ENCODE measurements at places on chromosomes 11 and 22.

GRCh38 chr22:47452184-47452583 is 689.7 kb downstream of the TBC1D22A start:
- DNase-seq, result no peak

DNA sequence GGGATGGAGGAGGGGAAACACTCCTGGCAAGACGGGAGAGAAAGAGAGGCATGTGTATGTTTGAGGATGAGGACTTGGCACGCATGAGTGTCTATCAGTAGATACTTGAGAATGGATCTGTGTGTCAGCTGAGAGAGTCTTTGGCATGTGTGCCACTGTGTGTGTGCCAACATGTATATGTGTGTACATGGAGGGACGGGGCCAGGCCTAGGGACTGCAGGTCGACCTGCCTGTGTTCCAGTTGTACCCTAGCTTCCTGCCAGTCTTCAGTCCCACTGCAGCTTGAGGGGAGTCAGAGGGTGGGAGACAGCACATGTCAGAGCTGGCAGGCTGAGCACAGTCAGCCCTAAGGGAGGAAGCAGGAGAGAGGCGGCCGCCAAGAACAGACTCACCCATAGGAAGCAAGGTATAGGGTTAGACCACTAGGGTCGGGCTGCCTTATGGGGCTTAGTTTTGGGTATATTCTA is 5.6 kb downstream of the CLCF1 start:
- DNase-seq, result no peak

GRCh38 chr22:41410311-41410751 is 28.6 kb downstream of the TEF start:
- DNase-seq, result peak; percentile 65

DNA sequence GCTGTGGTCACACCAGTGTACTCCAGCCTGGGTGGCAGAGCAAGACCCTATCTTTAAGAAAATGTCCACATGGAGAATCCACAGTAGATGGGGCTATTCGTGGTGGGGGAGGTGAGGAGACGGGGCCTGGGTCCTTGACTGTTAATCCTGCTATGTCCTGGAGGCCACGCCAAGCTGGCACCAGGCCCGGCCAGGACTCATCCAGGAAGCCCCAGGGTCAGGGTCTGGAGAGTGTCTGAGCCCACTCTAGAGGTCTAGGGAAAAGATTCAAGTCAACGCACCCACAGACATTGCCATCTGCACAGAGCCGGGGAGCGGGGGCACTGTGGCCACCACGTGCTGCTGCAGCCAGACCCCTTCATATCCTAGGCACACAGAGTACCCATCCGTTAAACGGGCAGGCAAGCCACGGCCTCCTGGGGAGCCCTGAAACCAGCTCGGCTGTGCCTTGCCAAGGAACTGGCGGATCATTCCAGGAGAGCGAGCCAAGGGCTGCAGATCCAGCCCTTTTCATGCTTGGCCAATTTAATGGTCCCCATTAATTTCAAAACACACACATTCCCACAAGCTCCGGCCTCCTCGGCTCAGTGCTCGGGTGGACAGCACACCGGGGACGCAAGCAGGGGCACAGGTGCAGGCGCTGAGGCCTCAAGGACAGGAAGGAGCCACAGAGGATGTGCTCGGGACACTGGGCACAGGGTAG is 24.7 kb downstream of the MACROD1 start:
- no peak for DNase-seq

- DNase-seq, result no peak
Measured at GRCh38 chr11:46588131-46588530, 5.7 kb downstream of the AMBRA1 start.

GRCh38 chr11:6405052-6405667 is 13.7 kb downstream of the APBB1 start:
- DNase-seq, result no peak

- no peak for DNase-seq
Measured at GRCh38 chr11:75966537-75967287, 151.7 kb downstream of the UVRAG start.

DNA sequence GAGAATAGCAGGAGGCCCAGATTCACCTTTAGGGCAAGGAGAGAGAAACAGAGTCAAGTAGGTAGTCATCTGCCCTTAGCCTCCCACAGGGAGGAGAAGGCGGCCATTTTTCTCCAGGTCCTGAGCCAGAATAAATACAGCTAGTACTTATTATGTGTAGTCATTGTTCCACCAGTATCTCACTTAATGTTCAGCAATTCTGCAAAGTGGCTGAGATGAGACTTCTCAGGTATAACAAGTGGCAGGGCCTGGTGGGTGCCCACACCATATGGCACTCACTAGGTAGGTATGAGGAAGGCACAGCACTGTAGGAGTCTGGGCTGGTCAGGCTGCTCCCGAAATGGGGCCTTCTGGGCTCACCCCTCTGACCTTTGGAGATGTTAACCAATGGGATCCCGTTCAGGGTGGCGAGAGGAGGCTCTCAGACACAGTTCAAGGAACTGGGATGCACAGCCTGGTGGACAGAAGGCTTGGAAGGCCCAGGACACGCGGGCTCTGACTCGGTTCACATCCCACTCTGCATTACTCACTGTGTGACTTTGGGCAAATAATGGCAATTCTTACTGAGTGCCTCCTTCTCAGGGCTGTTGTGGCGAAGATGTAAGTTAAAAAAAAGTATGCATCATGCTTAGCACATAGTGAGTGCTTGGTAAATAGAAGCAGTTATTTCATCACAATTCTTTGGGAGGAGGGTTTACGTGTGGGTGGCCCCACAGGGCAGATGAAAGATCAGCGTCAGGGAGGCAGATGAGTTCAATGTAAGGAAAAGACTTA is 25.1 kb downstream of the RTN4RL2 start:
- no peak for DNase-seq

GRCh38 chr11:117005758-117006157 is 92.5 kb downstream of the SIK3 start:
- DNase-seq, result no peak

DNA sequence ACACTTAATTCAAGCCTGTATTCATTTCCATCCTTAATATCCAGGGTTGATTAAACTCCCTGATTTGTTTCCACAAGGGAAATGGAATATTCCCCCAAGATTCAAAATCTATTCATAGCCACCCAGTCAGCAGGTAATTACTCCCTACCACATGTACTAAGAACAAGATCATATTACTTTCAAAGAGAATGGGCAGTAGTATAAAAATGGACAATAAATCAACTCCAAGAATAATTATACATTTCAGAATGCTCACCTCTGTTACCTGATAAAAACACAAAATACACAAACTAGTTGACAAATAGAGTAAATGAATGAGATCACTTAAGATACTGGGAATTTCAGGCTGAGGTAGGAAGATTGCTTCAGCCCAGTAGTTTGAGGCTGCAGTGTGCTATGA is 8.5 kb upstream of the FEZ1 start:
- no peak for DNase-seq

DNA sequence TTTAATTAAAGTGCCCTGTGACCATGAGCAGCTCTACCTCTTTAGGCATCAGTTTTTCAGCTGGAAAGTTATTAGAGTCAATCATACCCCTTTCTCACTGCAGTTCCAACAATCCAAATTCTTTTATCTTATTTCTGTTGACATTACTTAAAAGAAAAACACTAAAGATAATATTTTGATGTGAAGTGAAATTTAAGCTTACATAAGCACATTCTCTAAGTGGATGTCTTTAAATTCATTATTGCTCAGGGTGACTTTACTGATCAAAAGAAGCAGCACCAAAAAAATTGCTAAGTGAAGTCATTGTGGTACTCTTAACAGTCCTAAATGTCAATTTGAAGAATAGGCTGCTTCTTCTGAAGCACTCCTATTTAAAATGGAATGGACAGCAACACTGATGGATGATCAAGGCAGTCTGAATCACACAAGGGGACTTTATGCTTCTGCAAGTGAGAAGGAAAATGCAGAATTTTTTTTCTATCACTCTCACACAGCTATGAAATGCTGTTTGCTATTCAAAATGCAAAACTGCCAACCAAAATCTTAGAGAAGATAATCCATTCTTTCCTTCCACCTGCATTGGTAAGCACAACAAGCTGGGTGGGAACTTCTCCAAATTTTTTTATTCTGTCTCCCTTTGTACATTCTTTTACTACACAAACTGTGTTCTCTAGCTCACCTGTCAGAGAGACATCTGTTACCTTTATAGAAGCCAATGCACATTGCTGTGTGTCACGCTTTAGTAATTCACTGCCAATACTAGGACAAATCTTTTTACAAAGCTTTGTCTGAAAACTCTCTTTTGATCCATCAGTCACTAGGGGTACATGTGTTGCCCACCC is 179.9 kb downstream of the GRIA4 start:
- no peak for DNase-seq
